Activated CD8-positive, alpha-beta T cell treated with anti-CD3 and anti-CD28 coated beads for 36 hours (primary cell): ENCODE measurements at places on chromosomes 7 and 10.
A peak's percentile ranks its signal among the peaks of the same experiment; 100 is the strongest.

GRCh38 chr10:77939561-77940001 lies 13.0 kb upstream of the DLG5 start:
- DNase-seq: no peak

GRCh38 chr7:50960621-50961310 lies 178.1 kb upstream of the GRB10 start:
- no peak for DNase-seq

- DNase-seq: peak; percentile 81
These were observed 35.4 kb downstream of the TRIL start for GRCh38 chr7:28922624-28923331.

DNA sequence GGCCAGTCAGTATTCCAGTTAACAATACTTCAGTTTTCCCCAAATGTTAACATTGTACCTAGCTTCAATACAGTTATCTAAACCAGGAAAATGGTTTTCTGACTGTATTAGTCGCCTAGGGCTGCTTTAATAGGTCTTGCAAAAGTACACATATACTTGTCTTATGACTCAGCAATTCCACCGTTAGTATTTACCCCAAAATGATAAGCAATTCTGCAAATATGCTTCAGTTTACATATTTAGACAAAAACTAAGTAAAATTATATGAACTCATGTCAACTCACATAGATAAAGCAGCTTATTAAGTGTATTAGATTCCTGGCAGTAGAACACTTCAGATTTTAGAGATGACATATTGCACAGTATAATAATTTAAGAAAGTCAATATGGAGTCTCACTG lies 363.3 kb downstream of the ARL4A start:
- no peak for DNase-seq

DNA sequence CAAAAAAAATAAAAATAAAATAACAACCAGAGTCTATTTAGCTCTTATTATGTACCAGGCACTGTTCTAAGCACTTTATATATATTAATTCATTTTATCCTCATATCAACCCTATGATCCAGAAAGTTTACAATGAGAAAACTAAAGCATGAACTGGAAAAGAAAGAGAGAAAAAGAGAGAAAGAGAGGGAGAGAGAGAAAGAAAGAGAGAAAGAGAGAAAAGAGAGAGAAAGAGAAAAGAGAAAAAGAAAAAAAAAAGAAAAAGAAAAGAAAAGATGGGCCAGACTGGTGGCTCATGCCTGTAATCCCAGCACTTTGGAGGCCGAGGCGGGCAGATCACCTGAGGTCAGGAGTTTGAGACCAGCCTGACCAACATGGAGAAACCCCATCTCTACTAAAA lies 9.9 kb downstream of the ARMH3 start:
- DNase-seq: no peak
